Chondrocyte (in vitro differentiated cells): ENCODE measurements at places on chromosomes 1 and 21. TPM values are rescaled to one million over a fixed set of nuclear protein-coding genes. Genes with fewer than 3 reads are reported as not detected.

The ERG gene
- 33.4 to 39.8 TPM (median 34.8 TPM) in 3 replicates for total RNA-seq

The F5 gene
- total RNA-seq: not detected in 3 replicates

The CSF3R gene
- total RNA-seq: not detected in 3 replicates

The CRABP2 gene
- 88.7 to 193 TPM (median 93.5 TPM) in 3 replicates for total RNA-seq

The IFI16 gene
- 10.1 to 26.3 TPM (median 13.3 TPM) in 3 replicates for total RNA-seq

The MSH4 gene
- total RNA-seq: 0.20 to 0.48 TPM in 2 of 3 replicates, not detected in the other

The SYCP1 gene
- total RNA-seq: not detected in 3 replicates

The CADM3 gene
- 0.15 to 0.35 TPM (median 0.22 TPM) in 3 replicates for total RNA-seq

The FMO3 gene
- 0.21 to 0.31 TPM (median 0.27 TPM) in 3 replicates for total RNA-seq

The KRTAP11-1 gene
- not detected in 3 replicates for total RNA-seq

The MAB21L3 gene
- 0.20 to 0.21 TPM in 2 of 3 replicates, not detected in the other for total RNA-seq

The NR5A2 gene
- not detected in 3 replicates for total RNA-seq

The F13B gene
- total RNA-seq: not detected in 3 replicates

The CD1E gene
- not detected in 3 replicates for total RNA-seq

The DCDC2B gene
- not detected in 3 replicates for total RNA-seq

The CD1B gene
- total RNA-seq: not detected in 3 replicates

The RHOU gene
- total RNA-seq: 3.8 to 6.0 TPM (median 5.9 TPM) in 3 replicates

The C1QC gene
- total RNA-seq: not detected in 3 replicates

The ICOSLG gene
- total RNA-seq: 1.3 to 5.2 TPM (median 5.1 TPM) in 3 replicates

The FAM72A gene
- 1.9 to 3.3 TPM (median 2.3 TPM) in 3 replicates for total RNA-seq

The RNF223 gene
- not detected in 3 replicates for total RNA-seq

The SEC16B gene
- 3.6 to 5.7 TPM (median 4.1 TPM) in 3 replicates for total RNA-seq

The FAM163A gene
- total RNA-seq: not detected in 3 replicates

The OR10J1 gene
- not detected in 3 replicates for total RNA-seq

The PHC2 gene
- total RNA-seq: 75.9 to 99.7 TPM (median 91.5 TPM) in 3 replicates
